ENCODE measurements at places on chromosomes 12 and 14. TPM values are rescaled to one million over a fixed set of nuclear protein-coding genes. Genes with fewer than 3 reads are reported as not detected.

The OAS2 gene
- not detected for total RNA-seq

GRCh38 chr12:121085069-121085468 lies 46.0 kb upstream of the OASL start:
- DNase-seq = no peak

- DNase-seq = no peak
Observed at GRCh38 chr14:87508333-87508732, 484.6 kb downstream of the GALC start.

- DNase-seq = no peak
Observed at GRCh38 chr14:77144412-77145115, 3.0 kb upstream of the ZDHHC22 start.

DNA sequence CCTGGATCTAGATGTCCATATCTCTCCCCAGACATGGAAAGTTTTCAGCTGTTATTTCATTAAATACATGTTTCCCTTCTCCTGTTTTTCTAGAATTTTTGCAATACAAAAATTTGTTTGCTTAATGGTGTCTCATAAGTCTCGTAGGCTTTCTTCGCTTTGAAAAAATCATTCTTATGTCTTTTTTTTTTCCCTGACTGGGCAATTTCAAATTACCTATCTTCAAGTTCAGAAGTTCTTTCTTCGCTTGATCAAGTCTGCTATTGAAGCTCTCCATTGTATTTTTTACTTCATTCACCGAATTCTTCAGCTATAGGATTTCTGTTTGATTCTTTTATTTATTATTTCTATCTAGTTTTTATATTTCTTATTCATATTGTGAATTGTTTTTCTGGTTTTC lies 130.2 kb upstream of the WSCD2 start:
- no peak for DNase-seq

DNA sequence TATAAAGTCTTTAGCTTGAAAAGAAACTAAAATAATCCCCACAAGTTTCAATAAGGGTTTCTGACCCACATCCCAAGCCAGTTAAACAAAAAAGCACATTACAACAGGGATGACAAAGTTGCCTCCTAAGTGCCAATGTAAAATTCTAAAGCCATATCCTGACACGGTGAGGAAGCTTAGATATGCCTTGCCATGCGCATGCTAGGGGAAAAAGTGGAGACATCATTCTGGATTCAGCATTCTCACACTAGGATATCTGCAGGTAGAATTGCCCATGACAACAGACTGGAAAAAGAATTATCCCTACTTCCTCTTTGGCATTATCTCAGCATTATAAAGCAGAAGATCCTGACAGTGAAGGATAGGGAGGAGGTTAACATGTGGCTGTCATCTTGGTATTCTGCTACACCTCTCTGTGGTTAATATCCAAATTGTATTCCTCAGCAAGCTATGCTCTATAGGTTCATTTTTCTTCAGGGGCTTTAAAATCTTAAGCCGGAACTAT lies 4.9 kb downstream of the DUSP6 start:
- DNase-seq = no peak

GRCh38 chr12:26744697-26745440 lies 88.1 kb downstream of the ITPR2 start:
- no peak for DNase-seq

The TMEM63C gene
- total RNA-seq = 8.8 TPM

The SERPINA4 gene
- not detected for total RNA-seq

GRCh38 chr12:10722905-10723746 lies at the start of gene YBX3:
TSS of gene YBX3 (minus strand) at chr12:10723323. CDS start at chr12:10723111, 212 bp downstream.
- DNase-seq = peak; percentile 87

The KCNJ8 gene
- total RNA-seq = not detected

DNA sequence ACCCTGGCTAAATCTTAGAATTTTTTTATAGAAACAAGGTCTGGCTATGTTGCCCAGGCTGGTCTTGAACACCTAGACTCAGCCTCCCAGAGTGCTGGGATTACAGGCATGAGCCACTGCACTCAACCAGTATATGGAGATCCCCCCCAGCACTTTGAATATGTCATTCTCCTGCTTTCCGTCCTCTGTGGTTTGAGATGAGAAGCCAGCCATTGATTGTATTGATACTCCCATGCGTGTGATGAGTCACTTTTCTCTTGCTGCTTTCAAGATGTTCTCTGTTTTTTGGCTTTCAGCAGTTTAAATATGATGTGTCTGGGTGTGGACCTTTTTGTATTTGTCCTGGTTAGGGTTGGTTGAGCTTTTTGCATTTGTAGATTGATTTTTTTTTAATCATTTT lies 75.2 kb upstream of the DNM1L start:
- no peak for DNase-seq

DNA sequence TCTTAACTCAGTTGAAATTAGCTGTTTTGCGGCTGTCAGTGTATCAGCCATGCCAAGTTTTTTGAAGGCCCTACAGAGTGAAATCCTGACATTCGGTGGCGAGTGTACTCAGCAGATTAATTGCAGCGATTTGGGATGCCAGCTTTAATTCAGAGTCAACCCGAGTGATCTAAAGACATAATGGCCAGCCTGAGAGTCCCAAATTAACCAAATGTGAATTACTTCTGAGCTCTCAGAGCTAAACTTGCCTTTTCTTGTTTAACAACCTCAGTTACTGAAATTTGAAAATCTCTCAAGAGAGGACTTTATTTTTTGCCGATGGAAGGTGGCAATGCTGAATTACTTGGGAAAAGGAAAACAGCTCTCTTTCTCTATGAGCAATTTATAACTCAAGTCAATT lies 148.5 kb downstream of the GLT1D1 start:
- no peak for DNase-seq

DNA sequence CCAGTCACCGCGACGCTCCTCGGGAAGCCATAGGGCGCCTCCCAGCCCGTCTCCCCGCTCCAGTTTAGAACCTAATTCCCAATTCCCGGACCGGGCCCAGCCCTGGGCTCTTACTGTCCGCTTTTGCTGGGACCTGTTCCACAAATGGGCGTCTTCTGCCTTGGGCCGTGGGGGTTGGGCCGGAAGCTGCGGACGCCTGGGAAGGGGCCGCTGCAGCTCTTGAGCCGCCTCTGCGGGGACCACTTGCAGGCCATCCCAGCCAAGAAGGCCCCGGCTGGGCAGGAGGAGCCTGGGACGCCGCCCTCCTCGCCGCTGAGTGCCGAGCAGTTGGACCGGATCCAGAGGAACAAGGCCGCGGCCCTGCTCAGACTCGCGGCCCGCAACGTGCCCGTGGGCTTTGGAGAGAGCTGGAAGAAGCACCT lies 797 bp downstream of the UNG start:
- peak; percentile 65 for DNase-seq

DNA sequence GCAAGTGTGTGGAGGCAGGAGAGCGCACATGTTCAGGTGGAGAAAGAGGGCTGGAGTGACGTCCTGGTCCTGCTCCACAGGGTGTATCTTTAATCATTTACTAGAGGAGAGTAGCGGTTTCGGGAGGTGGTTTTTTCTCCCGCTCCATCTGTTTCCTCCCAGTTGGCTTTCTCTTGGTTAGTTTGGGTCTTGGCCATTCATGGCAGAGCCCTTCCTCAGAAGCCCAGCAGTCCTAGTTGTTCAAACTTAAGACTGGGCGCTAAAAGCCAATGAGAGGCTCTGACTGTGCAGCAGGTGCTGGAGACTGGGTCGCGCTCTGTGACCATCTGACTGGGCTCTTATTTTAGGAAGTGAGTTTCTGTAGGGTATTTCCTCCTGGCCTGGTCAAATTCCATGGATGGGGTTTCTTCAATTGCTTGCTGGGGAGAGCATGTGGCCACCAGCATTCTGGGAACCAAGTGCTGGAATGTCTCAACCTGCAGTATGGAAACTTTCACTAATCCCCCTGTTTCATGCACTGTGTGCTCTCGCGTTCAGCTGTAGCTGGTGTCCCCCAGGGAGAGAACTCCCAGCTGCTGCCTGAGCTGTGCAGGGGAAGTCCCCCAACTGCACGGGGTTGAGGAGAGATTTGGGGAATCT lies 27.4 kb upstream of the TSPAN9 start:
- no peak for DNase-seq

The DEPDC4 gene
- total RNA-seq = not detected

The MORN3 gene
- not detected for total RNA-seq

- DNase-seq = no peak
Observed at GRCh38 chr12:52631676-52632459, 13.5 kb upstream of the KRT73 start.

The HOTAIR gene
- not detected for total RNA-seq

- no peak for DNase-seq
Observed at GRCh38 chr14:55715889-55716288, 135.9 kb downstream of the KTN1 start.

GRCh38 chr12:66808606-66809005 lies 129.7 kb upstream of the GRIP1 start:
- DNase-seq = no peak

The SLC7A8 gene
- 30.1 TPM for total RNA-seq

GRCh38 chr12:39227218-39227617 lies 215.7 kb downstream of the KIF21A start:
- no peak for DNase-seq

GRCh38 chr12:92540782-92541423 lies 161.9 kb upstream of the PLEKHG7 start:
- no peak for DNase-seq

The GPR162 gene
- total RNA-seq = 1.8 TPM

The RD3L gene
- total RNA-seq = not detected

- DNase-seq = no peak
Observed at GRCh38 chr14:55699131-55700057, 119.4 kb downstream of the KTN1 start.

- no peak for DNase-seq
Observed at GRCh38 chr14:103529383-103530365, 678 bp downstream of the TRMT61A start.

DNA sequence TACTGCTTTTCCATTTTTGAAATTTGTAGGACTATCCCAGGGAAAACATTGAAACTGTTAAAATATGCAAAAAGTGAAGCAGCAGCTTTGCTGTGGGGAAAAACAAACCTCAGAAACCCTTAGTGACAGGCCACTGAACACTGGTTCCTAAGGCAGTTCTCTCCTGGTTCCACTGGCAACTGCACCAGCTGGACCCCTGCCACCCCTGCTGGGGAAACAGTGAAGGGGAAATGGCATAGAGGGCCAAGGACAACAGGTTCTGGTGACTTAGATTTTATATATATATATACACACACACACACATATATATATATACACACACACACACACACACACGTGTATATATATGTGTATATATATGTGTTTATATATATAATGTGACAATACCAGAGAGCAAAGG lies 16.2 kb upstream of the KRT7 start:
- peak; percentile 68 for DNase-seq

- no peak for DNase-seq
Observed at GRCh38 chr14:64696355-64696857, 7.8 kb upstream of the PLEKHG3 start.

The MAP3K9 gene
- total RNA-seq = 9.9 TPM

GRCh38 chr12:123253641-123254459 lies 17.8 kb downstream of the CDK2AP1 start:
- DNase-seq = no peak

GRCh38 chr14:85549697-85550096 lies 19.8 kb downstream of the FLRT2 start:
- no peak for DNase-seq

The LPAR5 gene
- total RNA-seq = 2.8 TPM

GRCh38 chr14:48289701-48290100 lies 614.3 kb upstream of the MDGA2 start:
- DNase-seq = peak; percentile 18

DNA sequence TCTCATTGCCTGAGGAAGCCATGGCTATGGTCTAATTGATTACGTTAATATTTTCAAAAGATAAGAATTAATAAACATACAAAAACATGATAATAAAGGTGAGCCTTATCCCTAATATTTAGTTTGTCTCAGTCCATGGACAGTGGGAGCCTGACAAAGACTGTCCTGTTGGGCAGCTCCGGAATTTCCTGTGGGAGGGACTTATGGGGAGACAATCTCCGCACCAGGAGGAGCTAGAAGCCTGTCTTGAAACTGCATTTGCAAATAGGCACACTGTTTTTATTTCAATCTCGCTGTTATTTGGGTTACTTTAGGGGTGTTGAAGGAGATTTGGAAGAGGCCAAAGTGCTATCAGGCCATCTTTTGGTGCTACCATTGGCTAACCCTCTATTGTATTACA lies 50.8 kb upstream of the ZDHHC17 start:
- DNase-seq = no peak

The DNAJC22 gene
- total RNA-seq = 54.7 TPM

The KRT7 gene
- total RNA-seq = not detected

- no peak for DNase-seq
Observed at GRCh38 chr14:58068306-58068705, 83.7 kb downstream of the ARMH4 start.

DNA sequence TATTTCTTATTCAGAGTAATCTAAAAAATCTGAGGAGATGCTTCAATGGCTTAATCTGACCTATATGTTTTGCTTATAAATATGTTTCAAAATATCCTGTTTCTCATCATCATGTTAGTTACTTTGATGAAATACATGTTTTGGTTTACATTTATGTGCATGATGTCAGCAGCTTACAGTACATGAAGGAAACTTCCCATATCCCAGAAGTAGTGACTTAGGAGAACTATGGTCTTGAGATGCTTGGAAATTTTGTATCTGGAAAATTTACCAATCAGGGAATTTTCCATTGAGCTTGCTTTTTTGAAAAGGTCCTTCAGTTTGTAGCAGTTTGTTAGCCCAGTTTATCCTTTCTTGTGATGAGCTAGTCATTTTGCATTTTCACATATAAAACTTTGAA lies 73.3 kb downstream of the RASSF8 start:
- DNase-seq = no peak

- DNase-seq = no peak
Observed at GRCh38 chr12:131941987-131942341, 7.8 kb upstream of the EP400 start.

DNA sequence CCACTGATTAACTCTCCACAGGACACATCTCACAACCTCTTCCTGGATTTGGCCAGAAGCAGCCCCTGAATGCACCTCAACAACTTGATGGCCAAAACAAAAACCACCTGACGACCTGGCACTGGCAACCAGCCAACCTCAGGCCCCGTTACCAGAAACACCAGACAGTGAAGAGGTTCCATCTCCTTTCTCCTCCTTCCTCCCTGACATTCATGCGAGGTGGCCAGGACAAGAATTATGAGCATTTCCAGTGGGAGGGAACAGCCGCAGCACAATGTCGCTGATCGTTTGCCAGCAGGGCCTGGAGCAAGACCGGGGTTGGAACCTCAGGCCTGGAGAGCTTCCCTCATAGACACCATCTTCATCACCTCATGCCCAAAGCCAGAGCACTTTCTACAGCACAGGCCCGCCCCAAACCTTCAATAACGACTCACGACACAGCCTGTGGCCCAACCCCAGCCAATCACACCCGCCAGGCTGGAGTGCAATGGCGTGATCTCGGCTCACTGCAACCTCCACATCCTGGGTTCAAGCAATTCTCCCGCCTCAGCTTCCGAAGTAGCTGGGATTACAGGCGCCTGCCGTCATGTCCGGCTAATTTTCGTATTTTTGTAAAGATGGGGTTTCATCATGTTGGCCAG lies 48.7 kb downstream of the CCDC88C start:
- no peak for DNase-seq

The RERG gene
- not detected for total RNA-seq

The FICD gene
- 6.2 TPM for total RNA-seq

- DNase-seq = no peak
Observed at GRCh38 chr14:92254786-92255185, 68.2 kb upstream of the SLC24A4 start.

Data from stomach (tissue), 19 donors.